ENCODE measurements at places on chromosomes 1 and 21.
A peak's percentile ranks its signal among the peaks of the same experiment; 100 is the strongest.

DNA sequence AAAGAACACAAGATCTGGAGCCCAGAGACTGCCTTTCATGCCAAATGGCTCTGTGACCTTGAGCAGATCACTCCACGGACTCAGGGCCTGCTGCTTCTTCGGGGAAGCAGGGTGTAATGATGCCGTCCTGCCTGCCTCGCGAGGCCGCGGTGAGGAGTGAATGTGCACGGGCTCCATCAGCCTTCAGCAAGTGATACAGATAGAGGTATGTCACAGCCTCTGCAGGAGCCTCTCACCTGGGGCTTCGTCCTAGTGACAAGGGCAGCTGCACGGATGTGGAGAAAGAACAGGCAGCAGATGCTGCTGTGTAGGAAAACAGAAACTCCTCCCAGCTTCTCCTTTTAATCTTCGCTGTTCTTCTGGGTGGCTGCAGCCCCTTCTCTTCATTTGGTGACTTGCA, 127.5 kb downstream of the KCNN3 start:
- ATAC-seq = no peak

DNA sequence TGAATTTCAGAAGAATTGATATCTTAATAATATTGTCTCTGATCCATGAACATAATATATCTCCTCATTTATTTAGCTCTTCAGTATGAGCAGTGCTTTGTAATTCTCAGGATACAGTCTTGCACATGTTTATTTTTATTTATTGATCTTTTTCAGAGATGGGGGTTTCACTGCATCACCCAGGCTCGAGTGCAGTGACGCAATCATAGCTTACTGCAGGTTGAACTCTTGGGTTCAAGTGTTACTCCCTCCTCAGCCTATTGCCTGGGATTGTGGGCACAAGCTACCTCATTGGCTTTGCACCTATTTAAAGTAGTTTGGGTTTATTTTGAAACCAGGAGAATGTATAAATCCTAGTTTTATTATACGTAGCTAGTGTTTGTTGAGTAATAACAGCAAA, 4.7 kb downstream of the RPS6KC1 start:
- ATAC-seq = no peak

- ATAC-seq = no peak
These were observed 39.6 kb downstream of the FCER1A start for GRCh38 chr1:159341736-159342135.

DNA sequence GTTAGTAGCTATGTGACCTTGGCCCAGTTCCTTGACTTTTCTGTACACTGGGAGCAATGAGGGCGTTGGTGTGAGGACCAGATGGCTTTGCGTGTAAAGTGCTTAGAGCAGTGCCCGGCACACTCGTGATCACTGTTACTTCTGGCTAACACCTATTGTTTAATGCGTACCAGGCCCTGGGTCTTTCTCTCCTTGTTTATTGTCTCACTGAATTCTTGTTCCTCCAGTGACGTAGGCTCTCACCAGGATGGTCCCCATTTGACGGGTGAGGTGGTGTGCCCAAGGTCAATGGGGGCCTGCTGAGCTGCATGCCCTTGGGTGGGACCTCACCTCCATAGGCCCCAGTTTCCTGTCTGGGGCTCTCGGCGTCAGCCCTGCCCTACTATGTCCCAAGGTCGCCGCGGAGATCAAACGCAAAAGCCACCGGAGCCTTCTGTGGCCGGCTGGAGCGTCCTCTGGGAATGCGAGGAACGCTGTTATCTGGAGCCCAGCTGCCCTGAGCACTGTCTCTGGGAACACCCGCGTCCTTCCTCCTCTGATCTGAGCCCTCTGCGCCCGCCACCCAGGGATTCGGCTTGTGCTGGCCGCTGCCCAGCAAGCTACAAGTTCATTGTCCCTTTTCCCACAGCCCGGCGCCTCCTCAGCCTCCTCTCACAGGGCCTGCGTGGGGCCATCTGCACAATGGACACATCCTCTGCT, 28.9 kb downstream of the ALPL start:
- no peak for ATAC-seq

DNA sequence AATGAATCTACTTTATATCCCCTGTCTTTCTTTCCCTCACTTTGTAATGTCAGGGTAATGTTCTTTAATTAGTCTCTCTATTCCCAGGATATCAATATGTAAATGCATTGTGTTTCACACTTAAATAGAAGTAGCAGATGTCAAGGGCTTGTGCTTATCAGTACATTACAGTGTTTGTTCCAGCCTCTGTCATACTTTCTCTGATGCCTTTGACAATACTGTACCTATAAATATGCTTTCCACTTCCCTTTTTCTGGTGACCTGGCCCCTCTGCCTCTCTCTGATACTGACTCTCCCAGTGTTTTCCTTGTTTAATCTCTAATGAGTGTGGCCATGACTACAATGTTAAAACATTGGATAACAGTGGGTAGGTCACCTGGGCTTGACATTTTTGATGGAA, 862.0 kb upstream of the NEGR1 start:
- ATAC-seq = no peak

- no peak for ATAC-seq
These were observed 47.7 kb upstream of the USP24 start for GRCh38 chr1:55262822-55263221.

DNA sequence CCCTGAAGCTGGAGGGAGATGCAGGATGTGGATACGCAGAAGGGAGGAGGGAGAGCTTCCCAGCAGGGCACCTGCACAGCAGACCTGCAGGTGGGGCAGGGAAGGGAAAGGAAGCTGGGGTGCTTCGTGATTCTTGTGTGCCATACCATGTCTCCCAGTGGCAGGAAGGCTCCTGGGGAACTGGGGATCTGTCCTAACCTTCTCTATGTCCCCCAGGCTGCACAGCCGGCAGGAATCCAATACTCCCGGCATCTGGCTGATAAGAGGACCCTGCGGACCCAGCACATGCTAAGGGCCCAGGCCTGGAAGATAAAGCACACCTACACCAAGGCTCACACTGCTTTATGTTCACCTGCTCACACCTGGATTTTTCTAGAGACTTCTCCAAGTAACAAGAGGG, 79.4 kb downstream of the ITPKB start:
- ATAC-seq = no peak

DNA sequence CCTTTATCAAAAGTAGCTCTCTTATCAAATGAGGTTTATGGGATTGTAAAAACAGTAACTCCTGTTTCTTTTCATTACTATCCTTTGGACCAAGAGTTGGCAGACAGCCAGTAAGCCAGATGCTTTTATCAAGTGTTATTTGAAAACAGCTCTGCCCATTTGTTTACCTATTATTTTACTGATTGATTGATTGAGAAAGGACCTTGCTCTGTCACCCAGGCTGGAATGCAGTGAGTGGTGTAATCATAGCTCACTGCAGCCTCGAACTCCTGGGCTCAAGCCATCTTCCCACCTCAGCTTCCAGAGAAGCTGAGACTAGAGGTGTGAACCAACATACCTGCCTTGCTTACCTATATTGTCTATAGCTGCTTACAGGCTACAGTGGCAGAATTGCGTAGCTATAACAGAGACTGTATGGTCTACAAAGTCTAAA, 3.6 kb downstream of the PRKAB2 start:
- no peak for ATAC-seq

DNA sequence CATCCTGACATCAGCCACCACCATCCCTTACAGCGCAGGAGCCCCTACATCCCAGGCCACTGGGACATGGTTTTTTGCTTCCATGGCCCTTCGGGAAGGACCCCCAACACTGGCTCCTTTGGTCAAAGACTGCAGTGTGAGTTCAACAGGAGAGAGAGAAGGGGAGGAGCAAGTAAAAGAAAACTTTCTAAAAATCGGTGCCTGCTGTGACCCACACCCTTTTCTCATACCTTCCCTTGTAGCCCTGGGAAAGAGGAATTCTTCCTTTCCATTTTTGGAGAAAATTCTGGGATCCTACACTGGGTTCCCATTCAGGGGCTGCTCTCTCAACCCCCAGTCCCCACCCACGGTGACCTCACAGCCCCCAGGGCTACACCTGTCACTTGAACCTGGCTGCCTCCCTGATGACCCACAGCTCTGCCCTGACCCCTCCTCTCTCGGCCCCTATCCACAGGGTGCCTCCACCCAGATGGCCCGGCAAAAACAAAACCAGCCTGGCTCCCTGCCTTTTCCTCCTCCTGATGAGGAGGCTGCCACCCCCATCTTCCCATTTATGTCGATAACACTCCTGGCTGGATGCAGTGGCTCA, 7.6 kb downstream of the PADI4 start:
- no peak for ATAC-seq

- ATAC-seq = no peak
These were observed 30.3 kb upstream of the ABCG1 start for GRCh38 chr21:42188663-42189062.

DNA sequence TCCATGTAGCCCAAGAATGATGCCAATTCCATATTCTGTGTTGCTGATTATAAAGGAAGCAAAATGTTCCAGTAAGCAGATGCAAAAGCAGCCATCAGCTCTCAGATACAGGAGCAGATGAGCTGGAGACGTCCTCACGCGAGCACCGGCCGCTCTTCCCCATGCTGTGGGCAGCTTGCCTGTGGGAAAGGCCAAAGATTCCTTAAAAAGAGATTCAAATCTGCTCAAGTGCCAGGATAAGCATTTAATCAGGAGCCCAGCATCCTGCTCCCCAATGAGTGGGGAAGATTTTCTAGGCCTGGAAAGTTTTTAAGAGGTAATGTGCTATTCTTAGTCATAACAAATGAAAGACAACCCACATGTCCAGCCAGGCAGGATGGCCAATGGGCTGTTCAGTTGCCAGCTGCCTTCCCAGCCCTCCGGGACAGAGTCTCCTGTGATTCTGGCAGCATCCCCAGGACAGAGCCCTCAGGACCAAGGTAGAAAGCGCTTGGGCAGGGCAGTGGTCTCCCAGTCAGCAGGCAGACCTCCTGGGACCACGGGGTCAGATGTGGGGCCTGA, 108.2 kb upstream of the TMPRSS2 start:
- peak; percentile 66 for ATAC-seq

GRCh38 chr21:45982092-45982757, 655 bp downstream of the COL6A1 start:
- ATAC-seq = peak; percentile 63

DNA sequence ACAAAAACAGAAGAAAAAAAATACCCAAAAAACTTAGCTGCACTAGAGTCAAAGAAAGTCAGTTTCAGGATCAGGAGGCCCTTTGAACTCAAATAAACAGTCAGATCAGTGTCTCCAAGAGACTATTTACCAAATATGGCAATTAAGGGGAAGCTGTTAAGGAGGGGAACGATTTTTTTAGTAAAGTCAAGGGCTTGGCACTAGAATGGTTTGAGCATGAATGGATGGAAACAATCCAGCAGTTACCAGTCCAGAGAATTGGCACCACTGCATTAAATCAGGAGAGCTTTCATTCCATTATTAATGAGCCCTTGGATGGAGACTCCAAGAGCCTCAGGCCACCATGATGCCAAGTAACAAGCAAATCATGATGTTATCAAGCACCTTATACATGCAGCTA, 7.2 kb downstream of the TRAPPC3 start:
- ATAC-seq = no peak

DNA sequence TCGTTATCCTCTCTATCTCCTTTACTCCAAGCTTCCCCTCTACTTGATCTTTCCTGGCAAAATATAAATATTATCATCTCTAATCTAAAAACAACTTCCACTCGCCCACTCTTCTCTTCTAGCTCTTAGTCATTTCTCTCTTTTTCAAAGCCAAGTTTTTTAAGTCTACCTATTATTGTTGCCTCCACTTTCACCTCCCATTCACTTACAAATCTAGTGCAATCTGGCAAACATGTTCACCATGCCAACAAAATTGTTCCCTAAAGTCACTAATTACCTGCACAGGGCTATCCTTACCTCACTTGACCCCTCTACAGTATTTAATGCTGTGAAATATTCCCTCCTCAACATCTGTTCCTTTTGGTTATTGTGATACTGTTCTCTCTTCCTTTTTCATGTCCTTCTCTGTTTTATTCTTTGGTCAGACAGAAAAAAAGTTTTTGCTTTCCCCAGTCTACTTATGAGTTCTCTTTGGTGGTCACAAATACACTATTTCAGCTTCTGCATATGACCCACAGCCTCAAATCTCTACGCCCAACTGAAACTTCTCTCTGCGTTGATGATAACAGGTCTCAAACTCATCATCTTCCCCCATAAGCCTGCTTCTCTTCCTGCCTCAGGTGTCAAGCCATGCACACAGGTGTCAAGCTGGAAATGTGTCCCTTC, 31.9 kb upstream of the RAP1A start:
- no peak for ATAC-seq

DNA sequence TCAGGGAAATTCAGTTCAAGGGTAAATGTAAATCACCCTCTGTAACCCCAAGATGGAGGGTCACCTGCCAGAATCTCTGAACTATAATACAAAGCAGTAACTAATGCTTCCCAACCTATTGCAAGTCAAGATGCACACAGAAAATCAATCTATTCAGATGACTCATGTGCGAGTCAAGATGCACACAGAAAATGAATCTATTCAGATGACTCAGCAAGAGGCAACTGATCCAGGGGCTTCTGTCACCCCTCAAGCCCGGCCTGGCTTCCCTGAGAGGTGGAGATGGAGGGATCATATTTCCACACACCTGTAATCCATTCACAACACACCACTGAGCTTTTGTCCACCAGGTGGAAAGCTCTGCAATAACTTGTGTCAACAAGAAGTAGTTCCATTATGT, 17.4 kb upstream of the HIVEP3 start:
- peak; percentile 86 for ATAC-seq

DNA sequence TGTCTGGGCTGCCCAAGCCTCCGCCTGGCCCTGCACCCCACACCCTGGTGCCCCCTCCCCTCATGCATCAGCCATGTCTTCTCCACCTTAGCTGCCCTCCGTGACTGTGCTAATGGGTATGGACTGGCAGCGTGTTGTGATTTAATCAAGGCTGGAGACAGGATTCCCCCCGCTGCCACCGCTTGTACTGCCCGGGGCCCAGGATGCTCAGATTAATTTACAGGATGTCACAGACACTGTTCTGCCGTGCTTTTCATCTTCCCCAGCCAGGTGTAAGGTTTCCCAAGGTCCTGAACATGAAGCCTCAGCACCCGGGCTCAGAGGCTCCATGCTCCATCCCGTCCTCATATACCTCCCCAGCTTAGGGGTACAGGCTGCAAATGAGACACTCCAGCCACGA, 66.3 kb downstream of the TAS1R2 start:
- ATAC-seq = no peak

- no peak for ATAC-seq
These were observed 60.9 kb downstream of the AK5 start for GRCh38 chr1:77342745-77343144.

DNA sequence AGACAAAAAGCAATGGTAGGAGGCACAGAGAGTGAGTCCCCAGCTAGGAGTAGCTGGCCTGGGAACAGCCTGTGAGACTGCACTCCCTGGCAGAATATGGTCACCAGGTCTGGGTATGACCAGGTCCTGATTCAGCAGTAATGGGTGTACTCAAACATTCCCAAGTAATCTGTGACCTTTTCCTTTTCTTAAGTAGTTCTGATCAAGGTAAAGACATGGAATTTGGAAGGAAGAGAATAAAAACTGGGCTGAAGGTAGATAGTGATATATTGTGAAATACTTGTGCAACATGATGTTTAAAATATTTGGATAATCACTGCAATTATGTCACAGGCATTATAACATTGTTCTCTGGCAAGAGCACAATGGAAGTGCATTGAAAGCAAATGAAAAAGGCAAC, 147.2 kb upstream of the DPYD start:
- ATAC-seq = no peak

Measured in SK-N-SH treated with all-trans-retinoic acid at 6 μM for 48 hours (cell line).